ENCODE measurements at places on chromosomes 4 and X. TPM values are rescaled to one million over a fixed set of nuclear protein-coding genes. Genes with fewer than 3 reads are reported as not detected.

GRCh38 chrX:134236626-134237614 is at the start of gene CCDC160:
CCDC160 (plus strand) TSS chrX:134237182; CDS start chrX:134244801, 7,619 bp downstream.
- DNase-seq, result peak; percentile 51

The VCX3B gene
- total RNA-seq, result not detected

DNA sequence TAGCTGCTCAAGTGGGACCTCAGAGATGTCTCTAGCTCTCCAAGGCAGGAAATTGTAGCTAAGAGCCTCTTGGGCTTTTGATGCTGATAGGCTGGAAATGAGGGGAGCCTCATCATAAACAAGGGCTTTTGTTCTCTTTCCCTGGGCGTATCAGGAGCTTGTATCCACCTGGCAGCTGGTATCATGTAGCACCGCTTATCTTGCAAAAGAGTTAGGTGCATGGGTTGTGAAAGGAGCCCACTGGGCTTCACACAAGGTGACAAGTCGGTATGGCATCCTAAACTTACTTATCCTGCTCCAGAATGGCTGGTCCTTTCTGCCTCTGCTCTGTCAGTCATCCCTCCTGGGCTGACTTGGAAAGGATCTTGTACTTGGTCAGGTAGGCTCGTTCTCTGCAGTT is 565.8 kb downstream of the GRXCR1 start:
- DNase-seq, result no peak

- peak; percentile 17 for DNase-seq
Measured at GRCh38 chr4:17544205-17544604, 29.2 kb downstream of the CLRN2 start.

DNA sequence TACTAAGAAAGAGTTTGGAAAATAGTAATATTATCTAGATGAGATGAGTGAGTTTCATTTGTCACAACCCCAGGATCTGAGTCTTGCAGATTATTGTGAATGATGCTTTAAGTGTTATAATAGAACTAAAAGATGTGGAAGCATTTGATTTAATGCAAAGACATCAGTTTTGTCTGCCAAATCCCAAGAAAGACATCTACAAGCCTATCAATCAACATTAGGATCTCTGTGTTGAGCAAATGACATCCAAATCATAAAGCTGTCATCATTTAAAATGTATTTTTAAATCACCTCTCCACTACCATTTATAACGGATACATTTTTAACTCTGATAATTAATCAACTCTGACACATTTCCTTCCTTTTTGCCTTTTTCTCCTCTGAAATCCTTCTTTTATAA is 310.8 kb upstream of the SLIT2 start:
- no peak for DNase-seq

DNA sequence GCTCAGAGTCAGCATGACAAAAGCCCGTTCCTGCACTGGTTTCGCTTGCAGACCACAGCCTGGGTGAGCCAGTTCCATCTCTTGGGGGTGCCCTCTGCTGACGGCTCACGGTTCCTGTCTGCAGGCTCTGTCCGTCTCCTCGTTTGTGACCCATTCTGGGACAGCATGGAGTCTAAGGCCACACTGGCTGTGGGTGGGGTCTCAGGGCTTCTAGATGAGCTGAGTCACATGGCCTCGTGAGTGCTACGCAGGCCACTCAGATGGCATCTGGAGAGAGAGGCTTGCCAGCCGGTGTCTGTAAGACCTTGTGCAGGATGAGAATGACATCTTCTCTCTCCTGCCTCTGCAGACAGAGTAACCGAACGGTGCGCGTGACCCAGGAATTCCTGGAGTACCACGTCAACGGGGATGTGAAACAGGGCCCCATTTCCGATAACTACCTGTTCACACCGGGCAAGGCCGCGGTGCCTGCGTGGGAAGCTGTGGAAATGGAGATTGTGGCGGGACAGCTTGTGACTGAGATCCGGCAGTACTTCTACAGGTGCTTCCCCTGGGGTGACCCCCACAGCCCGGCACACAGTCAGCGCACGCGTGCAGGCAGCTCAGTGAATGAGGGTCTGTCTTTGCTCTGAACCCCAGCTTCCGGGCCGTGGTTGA is 31.6 kb upstream of the MRFAP1 start:
- no peak for DNase-seq

DNA sequence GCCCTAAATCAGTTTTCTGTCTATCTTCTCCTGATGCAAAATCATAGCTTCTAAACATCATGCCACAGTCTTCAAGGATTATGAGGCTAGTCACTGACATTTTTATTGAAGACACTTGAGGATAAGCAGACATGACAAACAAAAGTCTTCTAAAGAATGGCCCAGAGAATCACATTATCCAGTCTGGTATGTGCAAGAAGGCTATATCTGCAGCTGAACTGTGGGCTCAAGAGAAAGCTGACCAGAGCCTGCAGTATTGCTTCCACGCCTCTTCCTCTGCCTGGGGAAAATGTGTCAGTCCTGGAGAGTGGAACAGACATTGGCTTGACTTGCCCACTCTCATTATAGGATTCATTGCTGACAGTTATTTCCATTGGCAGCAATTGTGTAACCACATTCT is 553.5 kb downstream of the SPOCK3 start:
- no peak for DNase-seq

DNA sequence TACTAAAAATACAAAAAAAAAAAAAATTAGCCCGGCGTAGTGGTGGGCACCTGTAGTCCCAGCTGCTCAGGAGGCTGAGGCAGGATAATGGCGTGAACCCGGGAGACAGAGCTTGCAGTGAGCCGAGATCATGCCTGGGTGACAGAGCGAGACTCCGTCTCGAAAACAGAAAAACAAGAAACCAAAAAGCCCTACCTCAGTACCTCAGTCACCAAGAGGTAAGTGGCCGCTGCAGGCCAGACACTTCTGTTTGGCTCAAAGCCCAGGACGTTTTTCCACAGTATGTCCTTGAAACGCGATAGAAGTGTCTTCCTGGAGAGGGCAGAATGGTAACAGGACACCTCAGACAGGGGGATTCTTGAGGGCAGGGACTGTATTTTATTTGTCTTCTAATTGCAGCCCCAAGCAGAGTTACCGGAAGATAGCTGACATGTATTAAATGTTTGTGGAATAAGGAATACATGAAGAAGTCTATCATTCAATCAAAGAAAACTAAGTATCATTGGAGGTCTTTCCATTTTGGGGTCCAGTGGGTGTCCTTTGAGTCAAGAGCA is 63.6 kb downstream of the CLNK start:
- no peak for DNase-seq

DNA sequence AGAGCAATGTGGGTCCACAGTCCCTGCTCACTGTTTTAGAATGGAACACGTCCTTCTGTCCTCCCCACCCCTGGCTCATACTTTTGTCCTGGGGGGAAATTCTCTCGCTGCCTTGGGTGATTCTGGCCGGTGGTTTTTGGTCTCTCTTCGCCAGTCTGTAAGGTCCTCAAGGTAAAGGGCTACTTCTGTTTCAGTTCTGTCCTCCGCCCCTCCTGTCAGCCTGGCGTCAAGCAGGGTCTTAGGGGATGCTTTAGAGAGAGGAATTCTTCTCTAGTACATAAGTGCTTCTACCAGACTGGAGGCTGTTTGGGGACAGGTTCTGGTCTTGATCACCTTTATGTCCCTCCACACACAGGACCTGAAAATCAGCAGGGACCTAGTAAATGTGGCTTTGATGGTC is 617 bp upstream of the MRFAP1L1 start:
- peak; percentile 29 for DNase-seq

DNA sequence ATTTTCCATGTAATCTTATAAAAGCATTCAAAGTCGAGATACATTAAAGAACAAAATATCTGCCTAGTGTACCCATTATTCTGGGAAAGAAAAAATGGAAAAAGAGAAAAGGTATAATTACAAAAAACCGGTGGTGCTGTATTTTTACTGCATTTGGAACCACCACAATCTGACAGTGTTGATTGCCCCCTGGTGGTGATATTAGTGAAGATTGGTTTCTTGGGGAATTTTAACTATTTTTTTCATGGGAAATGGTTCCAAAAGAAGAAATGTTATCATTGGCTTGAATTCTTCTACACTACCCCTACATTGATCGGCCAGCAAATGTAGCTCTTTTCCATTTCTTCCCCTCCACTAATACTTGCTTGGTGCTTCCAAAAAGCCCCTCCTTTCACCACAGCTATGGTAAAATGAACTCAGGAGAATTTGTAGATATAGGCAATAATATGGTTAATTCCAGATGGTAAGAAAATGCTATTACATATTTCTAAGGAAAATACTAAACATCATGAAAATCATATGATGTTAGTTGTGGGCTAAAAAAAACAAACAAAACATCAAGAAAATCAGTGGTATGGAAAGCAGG is 50.0 kb downstream of the COX18 start:
- no peak for DNase-seq

- no peak for DNase-seq
Measured at GRCh38 chrX:97850911-97851310, 967.2 kb downstream of the RPA4 start.

- peak; percentile 37 for DNase-seq
Measured at GRCh38 chr4:24640366-24640765, 56.0 kb upstream of the DHX15 start.

DNA sequence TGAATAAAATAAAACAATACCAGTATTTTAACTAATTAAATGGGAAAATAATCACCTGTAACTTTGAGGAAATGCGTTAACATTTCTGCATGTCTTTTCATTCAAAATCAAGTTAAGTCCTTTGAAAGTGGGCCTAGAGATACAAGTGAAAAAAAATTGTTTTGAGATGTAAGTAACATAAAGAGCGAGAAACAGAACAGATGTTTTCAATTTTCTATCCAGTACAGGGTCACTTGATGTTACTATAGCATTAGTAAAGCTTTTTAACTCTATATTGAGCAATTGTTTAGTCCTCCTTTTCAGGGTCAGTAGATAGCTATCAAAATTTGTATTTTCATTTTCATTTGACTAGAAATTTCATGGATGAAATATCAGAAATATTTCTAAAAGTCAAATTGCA is 761.4 kb downstream of the CCSER1 start:
- no peak for DNase-seq

The ARHGAP6 gene
- 1.4 TPM for total RNA-seq

DNA sequence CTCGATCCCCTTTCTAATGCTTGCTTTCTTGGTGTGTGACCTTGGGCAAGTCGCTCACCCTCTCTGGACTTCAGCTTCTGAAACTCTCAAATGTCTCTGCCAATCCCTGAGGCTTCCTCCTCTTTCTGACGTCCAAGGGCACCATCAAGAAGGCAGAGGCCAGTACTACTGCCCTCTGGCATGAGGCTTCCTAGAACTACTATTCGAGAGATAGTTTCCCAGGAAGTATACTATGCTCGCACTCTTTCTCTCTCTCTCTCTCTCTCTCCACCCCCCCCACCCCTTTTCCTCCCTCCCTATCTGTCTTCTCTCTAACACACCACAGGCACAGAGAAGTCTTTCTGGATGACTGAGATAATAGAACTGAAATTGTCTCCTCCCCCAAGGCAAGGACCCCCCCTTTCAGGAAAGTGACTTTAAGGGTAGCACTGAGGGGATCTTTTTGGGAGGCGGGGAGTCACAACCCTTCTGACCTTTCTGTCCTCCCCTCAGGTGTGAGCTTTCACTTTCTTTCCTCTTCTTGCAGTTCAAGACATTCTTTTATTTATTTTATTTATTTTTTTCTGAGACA is 20.0 kb upstream of the BCOR start:
- no peak for DNase-seq

DNA sequence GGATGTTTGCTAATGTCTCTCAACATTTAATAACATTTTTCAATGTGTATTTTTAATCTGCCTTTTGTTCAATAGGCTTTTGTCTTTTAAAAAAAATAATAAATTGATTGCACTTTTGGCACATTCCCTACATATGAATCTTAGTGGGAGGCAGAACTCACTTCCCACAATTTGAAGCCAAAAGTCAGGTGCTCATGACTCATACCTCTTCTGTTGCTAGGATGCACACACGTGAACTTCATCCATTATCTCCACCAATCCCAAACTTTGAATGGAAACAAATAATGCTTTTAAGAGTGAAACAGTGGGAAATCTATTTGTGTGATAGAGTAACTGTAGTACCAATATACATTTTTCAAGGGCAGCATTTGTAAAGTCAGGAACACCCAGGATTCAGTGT is 260.5 kb downstream of the IQCM start:
- no peak for DNase-seq

Measured in left colon (tissue), 2 donors.